ENCODE measurements at places on chromosomes 13 and 19. TPM values are rescaled to one million over a fixed set of nuclear protein-coding genes. Genes with fewer than 3 reads are reported as not detected.

EXOC3L2 gene
- total RNA-seq: not detected

DNA sequence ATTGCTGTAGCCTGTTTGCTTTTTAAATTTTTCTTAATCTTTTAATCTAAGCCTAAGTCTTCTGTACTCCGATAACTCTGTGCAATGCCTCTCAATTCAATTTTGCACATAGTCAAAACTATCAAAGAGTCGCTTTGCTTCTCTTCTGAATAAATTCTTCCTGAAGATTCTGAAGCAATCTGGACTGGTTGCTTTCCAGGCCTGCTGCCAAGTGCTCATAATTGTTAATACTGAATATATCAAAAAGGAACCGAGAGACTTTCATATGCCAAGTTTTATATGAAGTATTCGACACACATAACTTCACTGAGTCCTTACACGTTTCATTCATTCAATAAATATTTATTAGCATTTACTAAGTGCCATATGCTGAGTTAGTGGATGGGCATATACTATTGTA, 91.3 kb downstream of the EDNRB start:
- no peaks in the 10 kb centered on the region for H3K36me3 ChIP-seq
- no peaks in the 10 kb centered on the region for H3K4me1 ChIP-seq
- DNase-seq: no peak

GRCh38 chr19:19495614-19496603, 19.4 kb downstream of the TSSK6 start:
- H3K4me3 ChIP-seq: no peak overlapping the region
- no peaks in the 10 kb centered on the region for H3K27me3 ChIP-seq
- H3K4me1 ChIP-seq: peaks cover 6% of the 10 kb centered on the region
- H3K36me3 ChIP-seq: no peaks in the 10 kb centered on the region

CDX2 gene
- not detected for total RNA-seq

GRCh38 chr19:43776286-43776685, 4.5 kb downstream of the KCNN4 start:
- no peak for DNase-seq
- peaks cover 54% of the 10 kb centered on the region for H3K4me1 ChIP-seq

GRCh38 chr19:30227661-30228112, 144.5 kb upstream of the ZNF536 start:
- H3K4me3 ChIP-seq: peak overlapping the region; percentile 94
- H3K36me3 ChIP-seq: peaks cover 2% of the 10 kb centered on the region
- peaks cover 30% of the 10 kb centered on the region for H3K4me1 ChIP-seq
- H3K27me3 ChIP-seq: peaks cover 76% of the 10 kb centered on the region

All from naive thymus-derived CD8-positive, alpha-beta T cell (primary cell).